Ascending aorta (tissue), 2 donors: ENCODE measurements at places on chromosomes 2 and 18. TPM values are rescaled to one million over a fixed set of nuclear protein-coding genes. Genes with fewer than 3 reads are reported as not detected.

SERPINB4 gene
- not detected for total RNA-seq

CD207 gene
- not detected for total RNA-seq

SATB2 gene
- 1.2 TPM for total RNA-seq

WNT10A gene
- not detected for total RNA-seq

NETO1 gene
- total RNA-seq: not detected

IAH1 gene
- total RNA-seq: 86.0 TPM

CFAP65 gene
- not detected for total RNA-seq

FASTKD1 gene
- 5.5 TPM for total RNA-seq

C2orf15 gene
- total RNA-seq: 0.32 TPM

GTF2A1L gene
- 22.2 TPM for total RNA-seq

KIF5C gene
- total RNA-seq: 6.2 TPM

NABP1 gene
- 38.5 TPM for total RNA-seq

MARCO gene
- total RNA-seq: 28.4 TPM

GALNT1 gene
- 37.5 TPM for total RNA-seq

CPS1 gene
- total RNA-seq: 9.4 TPM

ANTXR1 gene
- 90.3 TPM for total RNA-seq

GPAT2 gene
- total RNA-seq: 9.4 TPM

DNAJB2 gene
- total RNA-seq: 51.0 TPM

ITPRIPL1 gene
- total RNA-seq: 14.5 TPM

STARD6 gene
- not detected for total RNA-seq

TSGA10 gene
- total RNA-seq: not detected

SAG gene
- not detected for total RNA-seq

INPP5D gene
- 21.7 TPM for total RNA-seq

DSC3 gene
- total RNA-seq: 0.85 TPM

FSIP2 gene
- total RNA-seq: under 0.01 TPM

ERBB4 gene
- 1.7 TPM for total RNA-seq

TDRD15 gene
- not detected for total RNA-seq

CLEC4F gene
- total RNA-seq: not detected

SS18 gene
- 31.0 TPM for total RNA-seq

GEN1 gene
- not detected for total RNA-seq

KCNIP3 gene
- total RNA-seq: 5.2 TPM

EMILIN1 gene
- total RNA-seq: 301 TPM
